ENCODE measurements at places on chromosomes 16 and 17. TPM values are rescaled to one million over a fixed set of nuclear protein-coding genes. Genes with fewer than 3 reads are reported as not detected.

The GFAP gene
- total RNA-seq: not detected

GRCh38 chr17:41016578-41017215, 7.8 kb upstream of the KRTAP3-1 start:
- H3K36me3 ChIP-seq: no peaks in the 10 kb centered on the region
- H3K27me3 ChIP-seq: no peaks in the 10 kb centered on the region
- no peak overlapping the region for H3K27ac ChIP-seq
- H3K4me1 ChIP-seq: no peaks in the 10 kb centered on the region
- H3K4me3 ChIP-seq: no peak overlapping the region

The ATF7IP2 gene
- 10.5 TPM for total RNA-seq

DNA sequence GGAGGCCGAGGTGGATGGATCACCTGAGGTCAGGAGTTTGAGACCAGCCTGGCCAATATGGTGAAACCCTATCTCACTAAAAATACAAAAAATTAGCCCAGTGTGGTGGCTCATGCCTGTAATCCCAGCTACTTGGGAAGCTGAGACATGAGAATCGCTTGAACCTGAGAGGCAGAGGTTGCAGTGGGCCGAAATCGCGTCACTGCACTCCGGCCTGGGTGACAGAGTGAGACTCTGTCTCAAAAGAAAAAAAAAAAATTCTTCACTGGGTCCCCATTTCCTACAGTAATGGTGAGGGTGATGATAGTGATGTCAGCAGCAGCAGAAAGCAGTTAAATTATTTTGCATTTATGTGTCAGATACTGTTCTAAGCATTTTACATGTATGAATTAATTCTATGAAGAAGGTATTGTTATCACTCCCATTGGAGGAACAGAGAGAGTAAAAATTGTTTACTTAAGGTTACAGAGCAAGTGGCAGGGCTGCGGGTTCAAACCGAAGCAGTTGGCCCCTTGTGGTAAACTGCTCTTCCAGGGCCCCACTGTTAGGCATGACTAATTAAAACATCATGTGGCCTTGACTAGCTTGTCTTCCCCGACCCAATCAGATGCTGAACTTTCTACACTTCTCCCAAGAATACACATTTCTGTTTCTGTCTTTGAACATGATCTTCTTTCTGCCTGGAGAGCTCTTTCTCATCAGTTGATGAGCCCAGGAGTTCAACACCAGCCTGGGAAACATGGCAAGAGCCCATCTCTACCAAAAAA, 45.8 kb downstream of the STAT3 start:
- peaks cover 65% of the 10 kb centered on the region for H3K36me3 ChIP-seq
- no peaks in the 10 kb centered on the region for H3K27me3 ChIP-seq
- no peak overlapping the region for H3K27ac ChIP-seq
- DNase-seq: no peak
- H3K4me3 ChIP-seq: no peak overlapping the region

DNA sequence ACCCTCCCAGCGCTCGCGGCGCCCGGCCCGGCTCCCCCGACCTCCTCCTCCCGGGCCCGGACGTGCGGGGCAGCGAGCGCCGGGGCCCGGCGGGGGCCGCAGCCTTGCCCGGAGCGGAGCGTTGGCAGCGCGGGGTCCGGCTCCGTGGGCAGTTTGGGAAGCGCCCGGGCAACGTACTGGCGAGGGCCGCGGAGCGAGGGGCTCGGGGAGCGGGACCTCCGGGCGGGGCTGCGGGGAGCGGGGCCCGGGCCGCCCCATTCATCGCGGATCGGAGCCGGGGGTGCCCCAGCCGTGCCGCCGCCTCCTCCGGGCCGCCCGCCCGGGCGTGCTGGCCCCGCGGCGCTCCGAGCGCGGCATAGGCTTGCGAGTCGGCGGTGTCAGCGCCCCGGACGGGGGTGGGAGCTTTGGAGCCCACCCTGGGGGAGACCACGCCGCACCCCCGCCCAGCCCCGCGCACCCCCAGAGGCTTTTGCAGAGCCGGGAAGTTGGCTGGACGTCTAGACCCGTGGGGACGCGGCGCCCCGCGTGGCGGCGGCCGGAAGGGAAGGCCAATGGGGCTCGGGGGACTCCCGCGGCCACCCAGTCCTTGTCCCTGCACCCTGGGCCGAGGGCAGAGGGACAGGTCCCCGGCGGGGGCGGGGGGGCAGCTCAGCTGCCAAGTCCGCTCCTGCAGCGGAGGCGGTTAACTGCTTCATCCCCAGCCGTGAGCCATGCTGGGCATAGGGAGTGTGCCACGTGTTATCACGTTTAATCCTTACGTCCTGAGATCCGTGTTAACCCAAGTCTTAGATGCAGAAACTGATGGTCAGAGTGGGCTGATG, 852 bp downstream of the ZNF469 start:
- no peaks in the 10 kb centered on the region for H3K27me3 ChIP-seq
- no peaks in the 10 kb centered on the region for H3K36me3 ChIP-seq
- DNase-seq: peak; percentile 92

GRCh38 chr17:79969906-79970305, 65.8 kb downstream of the TBC1D16 start:
- H3K36me3 ChIP-seq: peaks cover 8% of the 10 kb centered on the region
- no peaks in the 10 kb centered on the region for H3K4me1 ChIP-seq
- no peaks in the 10 kb centered on the region for H3K27me3 ChIP-seq
- no peak for DNase-seq

- no peak overlapping the region for H3K4me3 ChIP-seq
- peaks cover 10% of the 10 kb centered on the region for H3K4me1 ChIP-seq
- H3K27me3 ChIP-seq: peaks cover 19% of the 10 kb centered on the region
- no peak overlapping the region for H3K27ac ChIP-seq
- no peaks in the 10 kb centered on the region for H3K36me3 ChIP-seq
Observed at GRCh38 chr17:31392856-31393748, 1.6 kb downstream of the RAB11FIP4 start.

DNA sequence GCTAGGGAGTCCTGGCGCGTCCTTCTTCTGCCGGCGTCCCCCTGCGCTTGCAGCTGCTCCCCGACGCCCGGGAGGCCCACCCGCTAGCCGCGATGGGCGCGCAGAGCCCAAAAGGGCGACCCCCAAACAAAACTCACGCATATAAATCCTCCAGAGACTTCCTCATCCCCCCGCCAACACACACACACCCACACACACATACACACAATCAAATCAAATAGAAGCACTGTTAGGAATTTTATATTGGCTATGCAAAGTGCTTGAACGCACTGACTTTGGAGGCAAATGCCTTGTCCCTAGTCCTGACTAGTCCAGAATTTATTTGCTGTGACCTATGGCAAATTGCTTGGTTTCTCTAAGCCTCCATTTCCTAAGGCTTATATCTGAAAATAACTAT, 23.8 kb upstream of the CRYM start:
- peak overlapping the region; percentile 62 for H3K27ac ChIP-seq
- DNase-seq: no peak
- H3K4me3 ChIP-seq: peak overlapping the region; percentile 64
- H3K36me3 ChIP-seq: no peaks in the 10 kb centered on the region
- no peaks in the 10 kb centered on the region for H3K27me3 ChIP-seq

DNA sequence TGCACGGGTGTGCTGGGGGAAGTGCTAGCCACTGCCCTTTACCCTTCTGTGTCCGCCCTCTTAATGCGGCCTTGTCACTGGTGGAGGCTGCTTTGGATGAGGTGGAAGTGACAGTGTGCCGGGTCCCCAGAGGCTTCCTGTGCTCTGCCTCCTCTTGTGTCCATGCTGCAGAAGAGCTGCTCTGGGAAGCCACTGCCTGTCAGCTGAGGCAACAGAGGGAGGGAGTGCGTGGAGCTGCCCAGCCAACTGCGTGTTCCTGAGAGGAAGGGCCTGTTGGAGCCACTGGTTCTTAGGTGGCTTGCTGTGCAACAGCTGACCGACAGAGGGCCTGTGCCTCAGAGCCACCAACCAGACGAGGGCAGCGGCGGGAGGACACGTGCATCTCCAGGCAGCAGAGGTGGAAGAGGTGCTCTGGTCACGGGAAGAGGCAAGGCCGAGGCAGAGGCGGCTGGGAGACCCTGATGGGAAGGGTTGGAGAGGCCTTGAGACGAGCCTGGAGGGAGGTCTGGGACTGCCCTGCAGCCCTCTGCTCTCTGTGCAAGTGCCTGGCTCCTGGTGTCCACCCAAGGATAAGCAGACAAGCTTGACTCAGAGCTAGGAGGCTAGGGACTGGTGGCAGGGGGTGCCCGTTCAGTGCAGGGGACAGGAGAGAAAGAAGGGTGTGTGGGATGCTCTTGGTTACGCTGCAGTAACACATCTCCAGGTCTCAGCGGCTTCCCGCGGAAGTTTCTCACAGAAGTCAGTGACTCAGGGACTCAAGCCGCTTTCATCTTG, 25.4 kb downstream of the B9D1 start:
- peaks cover 11% of the 10 kb centered on the region for H3K4me1 ChIP-seq
- DNase-seq: no peak
- no peak overlapping the region for H3K27ac ChIP-seq
- no peak overlapping the region for H3K4me3 ChIP-seq
- no peaks in the 10 kb centered on the region for H3K27me3 ChIP-seq

- DNase-seq: peak; percentile 90
- H3K36me3 ChIP-seq: peaks cover 51% of the 10 kb centered on the region
- H3K4me3 ChIP-seq: no peak overlapping the region
- no peak overlapping the region for H3K27ac ChIP-seq
Observed at GRCh38 chr17:17819561-17819995, 17.2 kb downstream of the SREBF1 start.

- H3K36me3 ChIP-seq: no peaks in the 10 kb centered on the region
- H3K27me3 ChIP-seq: no peaks in the 10 kb centered on the region
- DNase-seq: no peak
- peak overlapping the region; percentile 78 for H3K27ac ChIP-seq
Observed at GRCh38 chr17:45296003-45296832, 20.6 kb downstream of the MAP3K14 start.

GRCh38 chr17:69928611-69929010, 146.4 kb upstream of the KCNJ16 start:
- no peaks in the 10 kb centered on the region for H3K27me3 ChIP-seq
- H3K4me3 ChIP-seq: no peak overlapping the region
- DNase-seq: no peak
- no peak overlapping the region for H3K27ac ChIP-seq
- no peaks in the 10 kb centered on the region for H3K4me1 ChIP-seq
- no peaks in the 10 kb centered on the region for H3K36me3 ChIP-seq

The CDK5R1 gene
- 0.76 TPM for total RNA-seq

The GPR142 gene
- not detected for total RNA-seq

The ZFPM1 gene
- total RNA-seq: 1.0 TPM

GRCh38 chr17:28317966-28318758, 838 bp upstream of the TMEM97 start:
- peak overlapping the region; percentile 14 for H3K27ac ChIP-seq
- no peaks in the 10 kb centered on the region for H3K27me3 ChIP-seq
- peak overlapping the region; percentile 77 for H3K4me3 ChIP-seq

All from upper lobe of left lung (tissue), 6 donors.